Ammon's horn (tissue), 1 donor: ENCODE measurements at places on chromosomes 6 and 20.

DNA sequence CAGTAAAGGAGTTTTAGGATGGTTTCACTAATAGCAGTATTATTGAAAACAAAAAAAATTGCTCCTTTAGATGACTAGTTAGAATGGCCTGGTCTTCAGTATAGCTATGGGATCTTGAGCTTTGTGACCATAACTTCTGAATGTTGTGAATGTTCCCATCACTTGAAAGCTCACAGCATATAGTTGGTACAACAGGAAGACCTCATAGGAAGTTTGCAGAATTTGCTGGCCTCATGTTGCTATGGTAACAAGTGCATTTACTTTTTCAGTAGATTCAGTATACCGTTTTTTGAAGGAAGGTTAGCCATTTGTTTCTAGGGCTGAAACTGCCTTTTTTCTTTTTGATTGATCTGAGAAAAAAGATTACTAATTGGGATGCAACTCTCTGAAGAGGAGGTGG is 8.3 kb downstream of the PHF3 start:
- DNase-seq: no peak

DNA sequence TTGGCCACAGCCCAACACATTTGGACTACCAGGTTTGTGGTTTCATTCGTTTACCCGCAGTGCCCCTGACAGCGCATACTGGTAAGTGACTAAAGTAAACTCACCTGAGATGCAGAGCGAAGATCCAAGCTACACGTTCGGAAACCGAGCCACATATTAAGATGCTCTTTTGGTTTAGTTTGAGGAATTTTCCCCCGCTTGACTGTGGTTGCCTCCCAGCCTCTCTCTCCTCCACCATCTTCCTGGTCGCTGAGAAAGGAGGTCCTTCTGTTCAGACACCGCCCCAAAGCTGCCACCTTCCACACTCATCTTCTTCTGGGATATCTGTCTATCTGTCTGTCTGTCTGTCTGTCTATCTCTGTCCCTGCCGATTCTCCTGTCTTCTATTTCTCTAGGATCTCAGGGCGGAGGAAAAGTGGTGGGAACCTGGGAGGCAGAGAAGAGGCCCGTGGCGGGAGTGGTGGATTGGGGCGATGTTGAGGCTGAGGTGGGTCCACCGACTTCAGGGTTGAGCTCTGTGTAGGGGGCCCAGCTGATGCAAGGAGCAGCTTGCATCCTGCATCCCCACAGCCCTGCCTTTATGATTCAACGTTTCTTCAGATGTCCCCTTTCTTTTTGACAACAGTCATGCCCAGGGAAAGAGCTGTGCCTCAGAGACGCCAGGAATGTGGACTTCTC is 196.9 kb upstream of the ZNF184 start:
- no peak for DNase-seq

DNA sequence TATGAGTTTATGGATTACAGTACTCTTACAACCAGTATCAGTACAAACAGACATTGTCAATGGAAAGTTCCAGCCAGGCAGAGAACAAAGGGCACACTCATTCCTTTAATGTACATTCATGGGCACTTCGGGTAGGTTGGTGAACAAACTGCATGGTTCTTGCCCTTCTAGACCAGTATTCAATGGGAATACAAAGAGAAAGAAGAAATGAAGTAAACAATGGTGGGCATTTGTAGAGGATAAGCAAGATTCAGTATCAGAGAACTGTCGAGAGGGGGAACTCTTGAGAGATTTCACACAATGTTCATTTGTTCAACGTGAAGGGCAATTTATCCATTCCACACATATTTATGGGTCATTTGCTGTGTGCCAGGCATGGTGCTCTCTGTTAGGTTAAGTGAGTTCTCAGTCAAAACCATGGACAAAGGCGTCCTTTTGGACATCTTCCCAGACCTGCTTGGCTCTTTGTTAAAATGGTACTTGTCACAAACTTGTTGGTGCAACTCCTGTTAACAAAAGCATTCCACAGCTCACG is 714.8 kb downstream of the DHX35 start:
- peak; percentile 12 for DNase-seq

DNA sequence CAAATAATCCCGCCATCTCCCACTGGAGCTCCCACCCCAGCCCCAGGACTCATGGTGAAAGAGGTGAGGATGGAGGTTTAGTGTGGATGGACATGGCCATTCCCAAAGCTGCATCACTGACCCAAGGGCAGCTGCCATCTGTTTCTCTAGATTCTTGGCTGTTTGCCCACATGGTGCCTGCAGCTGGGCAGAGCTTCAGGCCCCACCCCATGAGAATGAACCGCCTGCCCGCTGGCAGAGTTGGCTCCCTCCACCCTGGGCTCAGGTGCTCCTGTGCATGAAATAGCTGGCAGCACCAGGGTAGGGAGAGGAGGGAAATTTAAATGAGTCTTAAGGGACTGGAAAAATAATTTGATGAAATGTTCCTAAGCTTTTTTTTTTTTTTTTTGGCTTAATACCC is 17.4 kb downstream of the SCML4 start:
- DNase-seq: no peak

DNA sequence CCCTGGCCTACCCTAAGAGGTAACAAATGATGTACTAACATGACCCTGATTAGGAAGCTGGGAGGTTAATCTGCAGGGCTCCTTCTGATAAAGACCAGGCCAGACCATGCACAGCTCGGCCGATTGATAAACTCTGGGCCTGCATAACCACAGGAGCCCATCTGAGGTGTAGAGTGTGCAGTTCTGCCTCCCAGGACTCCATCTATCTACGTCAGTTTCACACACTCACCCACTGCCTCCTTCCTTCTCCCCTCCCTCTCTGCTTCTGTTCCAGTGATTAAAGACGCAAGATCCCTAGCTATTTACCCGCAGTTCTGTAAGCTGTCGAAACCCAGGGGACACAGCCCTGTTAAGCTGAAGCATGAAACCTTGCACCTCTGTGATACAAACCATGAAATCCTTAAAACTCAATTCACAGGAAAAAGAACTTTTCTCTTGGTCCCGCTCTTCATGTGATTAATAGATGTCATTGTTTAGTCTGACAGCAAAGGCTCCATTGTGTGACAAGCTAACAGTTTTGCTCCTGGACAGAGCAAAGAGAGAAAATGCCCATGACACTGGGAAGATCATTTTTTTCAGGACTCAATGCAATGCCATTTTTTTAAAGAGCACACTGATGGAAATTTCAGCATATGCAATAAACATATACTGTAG is 470.6 kb downstream of the MAFB start:
- peak; percentile 32 for DNase-seq

DNA sequence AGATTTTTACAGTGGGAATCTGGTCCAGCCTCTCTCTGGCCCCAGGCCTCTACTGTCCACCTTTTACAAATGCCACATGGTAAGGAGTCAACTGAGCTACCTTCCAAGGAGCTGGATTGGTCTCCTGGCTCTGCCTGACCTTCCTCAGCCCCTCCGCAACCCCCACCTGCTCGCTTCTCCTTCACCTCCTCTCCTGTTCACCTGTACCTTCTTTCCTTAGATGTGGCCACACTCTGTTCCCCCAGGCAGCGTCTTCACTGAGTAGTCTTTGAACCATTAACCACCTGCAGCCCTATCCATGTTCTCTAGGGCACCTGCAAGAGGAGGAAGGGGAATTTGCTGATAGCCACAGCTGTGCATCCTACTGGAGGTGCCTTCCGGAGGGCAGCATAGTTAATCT is 55.3 kb upstream of the DDR1 start:
- no peak for DNase-seq

DNA sequence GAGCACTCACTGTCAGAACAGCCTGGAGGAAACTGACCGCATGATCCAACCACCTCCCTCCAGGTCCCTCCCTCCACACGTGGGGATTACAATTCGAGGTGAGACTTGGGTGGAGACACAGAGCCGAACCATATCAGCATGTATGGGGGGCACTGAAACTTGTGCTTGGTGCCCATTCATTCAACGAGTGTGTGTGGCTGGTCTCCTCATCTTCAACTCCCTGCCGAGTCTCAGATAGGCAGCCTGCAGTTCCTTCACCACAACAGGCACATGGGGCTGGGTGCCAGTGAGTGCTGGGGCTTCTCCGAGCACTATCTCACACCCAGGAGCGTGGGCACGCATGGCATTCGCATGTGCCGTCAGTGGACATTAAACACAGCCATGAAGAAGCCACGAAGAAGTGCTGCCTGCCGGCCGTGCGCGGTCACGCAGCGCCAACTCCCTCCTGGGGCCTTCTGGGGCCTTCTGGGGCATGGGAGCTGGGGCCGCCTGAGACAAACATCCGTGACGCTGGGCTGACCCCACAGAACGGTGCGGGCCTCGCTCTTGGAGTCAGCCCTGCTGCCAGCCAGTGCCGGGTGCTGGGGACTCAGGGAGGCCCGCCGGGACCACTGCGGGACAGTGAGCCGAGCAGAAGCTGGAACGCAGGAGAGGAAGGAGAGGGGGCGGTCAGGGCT is 714 bp upstream of the RTEL1 start:
- DNase-seq: no peak

- no peak for DNase-seq
Observed at GRCh38 chr6:166109608-166110007, 58.0 kb downstream of the TBXT start.

DNA sequence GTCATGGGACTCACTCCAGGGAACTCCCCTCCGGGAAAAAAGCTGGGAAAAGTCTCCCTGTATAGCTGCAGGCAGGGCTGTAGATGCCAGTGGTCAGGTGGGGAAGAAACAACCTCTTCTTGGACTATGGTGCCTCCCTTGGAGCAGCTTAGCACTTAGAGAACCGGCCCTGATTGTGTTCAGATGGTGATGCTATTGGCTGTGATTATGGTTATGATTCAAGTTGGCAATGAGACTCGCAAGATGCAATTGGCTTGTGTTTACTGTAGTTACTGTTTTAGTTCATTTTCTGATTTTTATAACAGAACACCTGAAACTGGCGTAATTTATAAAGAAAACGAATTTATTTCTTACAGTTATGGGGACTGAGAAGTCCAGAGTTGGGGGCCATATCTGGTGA is 314.7 kb upstream of the RNF24 start:
- DNase-seq: no peak

GRCh38 chr6:22736740-22737139 is 167.4 kb downstream of the HDGFL1 start:
- no peak for DNase-seq

- no peak for DNase-seq
Observed at GRCh38 chr6:144418959-144419545, 133.9 kb downstream of the UTRN start.

GRCh38 chr6:79756496-79756895 is 125.4 kb downstream of the SH3BGRL2 start:
- no peak for DNase-seq

GRCh38 chr6:2502096-2502997 is 248.4 kb downstream of the MYLK4 start:
- no peak for DNase-seq

DNA sequence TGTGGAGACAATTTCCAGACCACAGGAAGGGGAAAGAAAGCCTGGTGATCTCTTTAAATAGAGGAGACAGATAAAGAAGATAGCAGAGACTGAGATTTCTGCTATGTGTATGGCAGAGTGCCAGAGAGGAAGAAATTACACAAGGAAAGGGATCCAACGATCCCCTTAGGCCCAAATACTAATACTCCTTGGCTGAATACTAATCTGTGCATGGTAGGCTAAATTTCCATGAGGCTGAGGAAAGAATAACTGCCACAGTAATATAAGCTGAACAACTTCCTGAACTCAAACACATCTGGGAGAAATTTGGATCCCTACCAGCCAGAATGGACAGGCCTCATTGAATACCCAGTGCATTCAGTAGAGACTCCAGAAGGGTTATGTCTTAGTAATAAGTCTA is 83.3 kb upstream of the TNFAIP3 start:
- DNase-seq: no peak

- DNase-seq: no peak
Observed at GRCh38 chr20:57482148-57482547, 42.8 kb downstream of the CTCFL start.

GRCh38 chr20:46773680-46774079 is 64.2 kb downstream of the SLC2A10 start:
- no peak for DNase-seq

- no peak for DNase-seq
Observed at GRCh38 chr20:14127514-14128223, 132.4 kb downstream of the MACROD2 start.

DNA sequence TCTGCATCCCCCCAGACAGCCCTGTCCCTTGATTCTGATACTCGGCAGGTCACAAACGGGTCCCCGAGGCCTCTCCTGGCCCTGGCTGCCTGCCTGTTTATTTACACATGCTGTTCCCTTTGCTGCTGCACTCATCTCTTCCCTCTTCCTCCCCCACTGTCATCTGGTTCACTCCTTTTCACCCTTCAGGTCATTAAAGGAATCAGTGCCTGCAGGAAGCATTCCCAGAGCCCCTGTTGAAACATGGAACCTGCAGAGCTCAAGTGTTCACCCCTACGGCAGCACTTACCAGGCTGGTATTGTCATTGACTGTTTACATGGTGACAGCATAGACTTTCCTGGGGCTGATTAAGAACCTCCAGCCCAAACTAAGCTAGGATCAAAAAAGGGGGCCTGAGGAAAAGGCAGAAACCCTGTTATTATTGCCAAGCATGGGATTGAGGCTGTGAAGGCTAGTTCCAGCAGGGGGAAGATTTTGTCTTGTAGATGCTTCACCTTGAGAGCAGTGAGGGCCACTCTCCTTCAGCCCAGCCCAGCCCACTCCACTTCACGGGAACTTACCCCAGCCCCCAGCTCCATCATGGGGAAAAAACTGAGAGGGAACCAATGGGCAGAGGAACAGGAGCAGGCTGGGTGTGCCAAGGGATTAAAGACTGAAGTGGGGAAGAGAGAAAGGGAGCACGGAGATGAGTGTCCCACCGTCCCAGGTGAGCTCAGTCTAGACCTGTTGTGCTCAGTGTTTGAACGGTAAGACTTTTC is 73.2 kb downstream of the JPH2 start:
- no peak for DNase-seq

DNA sequence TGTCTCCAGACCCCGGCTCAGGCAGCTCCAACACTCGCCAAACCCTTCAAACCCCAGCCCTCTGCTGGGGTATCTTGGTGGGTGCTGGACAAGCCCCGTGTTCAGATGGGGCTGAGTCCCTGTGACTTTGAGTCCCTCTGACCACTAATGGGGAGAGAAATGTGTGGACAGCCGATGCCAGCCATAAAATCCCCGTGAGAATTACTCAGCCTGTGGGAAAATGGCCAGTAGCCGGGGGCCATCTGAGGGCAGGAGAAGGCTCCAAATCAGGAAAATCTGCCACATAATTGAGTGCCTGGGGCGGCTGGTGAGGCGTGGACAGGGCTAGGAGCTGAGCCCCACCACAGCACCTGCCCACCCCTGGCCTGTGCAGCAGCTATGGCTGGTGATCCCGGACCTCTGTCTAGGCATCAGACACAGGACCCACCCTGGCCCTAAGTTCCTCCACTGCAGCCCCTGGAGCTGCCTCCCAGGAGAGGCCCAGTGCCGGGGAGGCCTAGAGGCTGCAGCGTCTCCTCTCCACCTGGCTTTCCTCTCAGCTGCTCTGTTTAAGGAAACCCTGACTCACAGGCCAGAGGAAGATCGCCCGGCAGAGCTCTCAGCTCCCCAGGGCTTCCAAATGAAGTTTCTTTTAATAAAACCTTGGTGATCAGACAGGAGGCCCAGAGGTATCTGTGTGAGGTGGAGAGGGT is 53.7 kb upstream of the SLCO4A1 start:
- no peak for DNase-seq

DNA sequence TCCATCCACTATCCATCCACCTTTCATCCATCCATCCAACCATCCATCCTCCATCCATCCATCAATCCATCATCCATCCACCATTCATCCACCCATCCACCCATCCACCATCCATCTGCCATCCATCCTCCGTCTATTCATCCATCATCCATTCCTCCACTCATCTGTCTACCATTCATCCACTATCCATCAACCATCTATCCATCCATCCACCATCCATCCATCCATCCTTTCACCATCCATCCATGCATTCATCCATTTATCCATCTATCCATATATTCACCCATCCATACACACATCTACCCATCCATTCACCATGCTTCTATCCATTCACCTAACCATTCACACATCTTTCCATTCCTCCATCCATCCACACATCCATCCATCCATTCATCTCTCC is 207.0 kb upstream of the CDH4 start:
- no peak for DNase-seq
